ENCODE measurements at places on chromosomes 4 and X.

- no peak for DNase-seq
These were observed 284.3 kb downstream of the SLC7A11 start for GRCh38 chr4:137957806-137958205.

GRCh38 chr4:164482758-164483157 is 271.2 kb upstream of the SMIM31 start:
- no peak for DNase-seq

DNA sequence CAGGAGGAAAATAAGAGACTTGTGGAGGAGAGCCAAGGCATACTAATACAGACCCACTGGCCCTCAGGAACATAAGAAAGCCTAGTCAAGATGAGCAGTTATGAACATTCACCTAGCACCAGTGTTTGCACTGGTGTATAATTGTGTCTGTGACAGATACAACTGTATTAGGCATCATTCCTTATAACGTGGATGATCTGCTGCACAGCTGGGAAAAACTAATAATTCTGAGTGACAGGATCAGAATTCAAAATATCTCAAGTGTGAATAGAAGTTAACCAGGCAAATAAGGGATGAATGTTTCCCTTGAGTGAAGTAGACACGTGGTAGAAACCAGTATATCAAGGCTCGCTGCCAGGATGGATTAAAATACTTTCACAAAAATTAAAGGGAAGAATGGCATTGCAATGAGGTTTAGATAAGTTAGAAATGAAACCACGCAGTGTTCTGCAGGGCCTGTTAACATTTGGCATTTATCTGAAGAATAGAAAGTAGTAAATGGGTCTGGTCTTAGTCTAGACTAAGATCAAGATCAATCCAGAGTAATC is 325.9 kb downstream of the EPHA5 start:
- no peak for DNase-seq

- DNase-seq: no peak
These were observed 39.5 kb upstream of the RASL11B start for GRCh38 chr4:52822583-52822971.

DNA sequence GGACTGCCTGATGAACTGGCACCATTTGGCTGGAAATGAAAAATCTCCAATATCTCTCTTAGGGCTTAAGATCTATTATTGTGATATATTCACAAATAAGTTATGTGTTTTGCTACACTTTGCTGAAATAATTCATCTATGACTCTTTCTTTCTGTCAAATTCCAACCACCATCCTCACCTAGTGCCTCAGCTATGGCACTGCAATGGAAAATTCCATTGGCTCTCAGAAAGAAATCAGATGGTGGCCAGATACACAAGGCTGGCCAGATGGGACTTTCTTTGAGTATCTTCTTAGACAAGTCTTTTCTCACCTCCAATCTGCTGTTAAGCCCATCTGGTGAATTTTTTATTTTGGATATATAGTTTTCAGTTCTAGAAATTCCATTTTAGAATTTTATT is 28.0 kb downstream of the NAT8L start:
- DNase-seq: no peak

DNA sequence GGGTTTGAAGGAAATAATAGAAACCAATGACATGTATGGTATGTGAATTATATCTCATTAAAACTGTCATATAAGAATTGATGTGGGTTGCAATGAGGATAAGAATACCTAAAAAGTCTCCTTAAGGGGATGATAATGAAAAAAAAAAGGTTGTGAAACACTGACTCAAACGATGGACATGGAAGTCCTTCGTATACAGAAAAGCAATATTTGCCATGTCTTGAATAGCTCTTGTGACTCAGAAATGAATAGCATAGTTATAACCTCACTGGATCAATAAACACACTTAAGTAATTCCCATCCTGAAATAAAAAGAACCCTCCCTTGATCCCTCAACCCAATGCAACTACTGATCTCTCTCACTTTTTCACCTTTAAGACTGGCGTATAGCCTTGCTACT is 89.7 kb downstream of the OPHN1 start:
- DNase-seq: no peak

GRCh38 chr4:162931286-162931685 is 235.4 kb downstream of the NAF1 start:
- no peak for DNase-seq

- no peak for DNase-seq
These were observed 163.4 kb downstream of the AREG start for GRCh38 chr4:74608151-74608949.

DNA sequence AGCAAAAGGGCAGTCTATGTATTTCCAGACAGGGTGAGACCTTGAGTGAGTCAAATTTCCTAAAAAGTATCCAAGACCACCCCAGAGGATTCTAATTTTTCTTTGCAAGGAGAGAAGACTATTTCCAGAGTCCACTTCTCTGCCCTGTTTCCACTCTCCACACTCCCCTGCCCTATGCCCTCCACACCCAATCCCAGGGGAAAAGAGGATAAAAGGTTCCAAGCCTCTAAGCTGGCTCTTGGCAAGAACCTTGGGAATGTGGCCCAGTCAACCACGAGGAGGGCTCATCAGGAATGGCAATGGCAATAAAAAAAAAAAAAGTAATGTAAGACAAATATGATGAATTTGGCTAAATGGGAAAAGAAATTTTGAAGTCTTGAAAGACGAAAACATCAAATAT is 65.9 kb downstream of the SRPX start:
- no peak for DNase-seq

DNA sequence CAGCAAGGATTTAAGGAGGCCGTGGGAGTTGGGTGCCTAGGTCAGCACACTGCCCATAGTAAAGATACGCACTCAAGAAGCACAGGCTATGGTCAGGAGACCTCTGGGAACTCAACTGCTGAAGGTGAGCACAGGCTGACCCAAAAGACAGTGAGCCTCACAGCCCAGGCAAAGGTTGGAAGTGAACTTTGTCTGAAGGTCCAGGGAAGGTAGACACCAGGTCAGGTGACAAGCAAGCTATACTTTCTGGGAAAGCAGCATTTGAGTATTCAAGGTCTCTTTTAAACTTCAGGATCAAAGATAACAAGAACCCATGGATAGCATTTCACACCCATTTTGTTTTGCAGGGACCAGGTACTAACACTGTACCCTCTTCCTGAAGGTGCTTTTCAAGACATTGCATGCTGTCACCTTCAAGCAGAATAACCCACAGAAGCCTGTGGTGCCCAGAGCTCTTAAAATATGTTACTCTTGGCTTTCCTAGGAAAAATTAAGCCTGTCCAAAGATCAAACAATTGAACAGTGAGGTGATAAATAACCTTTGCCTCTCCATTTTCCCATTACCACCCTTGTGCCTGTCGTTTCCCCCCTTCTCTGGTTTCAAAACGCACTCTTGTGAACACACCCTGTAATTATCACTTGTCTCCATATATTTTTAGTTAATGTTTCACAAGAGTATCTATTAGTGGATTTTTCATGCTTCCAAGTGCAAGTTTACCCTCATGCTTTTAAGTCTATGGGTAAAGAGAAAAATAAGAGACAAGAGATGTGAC is 3.4 kb upstream of the S100G start:
- no peak for DNase-seq

DNA sequence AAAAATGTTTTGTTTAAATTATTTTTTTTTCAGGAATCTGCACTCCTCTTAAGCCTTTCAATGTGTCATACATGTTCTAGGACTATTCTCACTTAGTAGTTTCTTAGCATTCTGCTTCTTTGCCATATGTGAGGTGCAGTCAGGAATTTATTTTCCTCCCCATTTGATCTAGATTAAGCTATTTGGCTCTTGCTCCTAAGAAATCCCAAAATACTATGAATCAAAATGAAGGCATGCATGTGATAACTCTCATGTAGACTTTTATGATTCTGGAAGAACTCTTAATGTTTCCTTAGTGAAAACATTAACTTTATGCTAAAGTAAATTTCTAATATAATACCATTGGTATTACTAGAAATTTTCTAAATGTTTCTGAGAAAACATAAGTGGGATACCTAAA is 664.5 kb downstream of the RAPGEF2 start:
- no peak for DNase-seq

DNA sequence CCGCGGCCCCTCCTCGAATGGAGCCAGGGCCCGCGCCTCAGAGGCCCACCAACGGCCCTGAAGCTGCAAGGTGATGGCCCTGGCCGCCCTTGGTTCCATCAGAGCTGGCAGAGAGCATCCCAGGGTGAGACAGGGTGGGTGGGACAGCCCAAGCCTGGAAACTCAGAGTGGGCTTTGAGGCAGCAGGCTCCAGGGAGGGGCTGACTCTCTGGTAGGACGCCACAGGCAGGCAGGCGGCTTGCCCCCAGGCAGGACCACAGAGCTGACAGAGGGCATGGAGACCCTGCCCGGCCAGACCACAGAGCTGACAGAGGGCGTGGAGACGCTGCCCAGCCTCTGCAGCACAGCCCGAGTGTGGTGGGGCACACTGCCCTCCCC is 4.8 kb downstream of the MYL5 start:
- no peak for DNase-seq

Measured in amniotic stem cell (primary cell).